Hepatocyte (in vitro differentiated cells): ENCODE measurements at places on chromosomes 13 and 19. TPM values are rescaled to one million over a fixed set of nuclear protein-coding genes. Genes with fewer than 3 reads are reported as not detected.

- H3K27ac ChIP-seq, result no peak overlapping the region
- no peaks in the 10 kb centered on the region for H3K36me3 ChIP-seq
- DNase-seq, result no peak
- H3K4me3 ChIP-seq, result no peak overlapping the region
- no peaks in the 10 kb centered on the region for H3K27me3 ChIP-seq
Observed at GRCh38 chr13:49082653-49083536, 107.2 kb downstream of the FNDC3A start.

DNA sequence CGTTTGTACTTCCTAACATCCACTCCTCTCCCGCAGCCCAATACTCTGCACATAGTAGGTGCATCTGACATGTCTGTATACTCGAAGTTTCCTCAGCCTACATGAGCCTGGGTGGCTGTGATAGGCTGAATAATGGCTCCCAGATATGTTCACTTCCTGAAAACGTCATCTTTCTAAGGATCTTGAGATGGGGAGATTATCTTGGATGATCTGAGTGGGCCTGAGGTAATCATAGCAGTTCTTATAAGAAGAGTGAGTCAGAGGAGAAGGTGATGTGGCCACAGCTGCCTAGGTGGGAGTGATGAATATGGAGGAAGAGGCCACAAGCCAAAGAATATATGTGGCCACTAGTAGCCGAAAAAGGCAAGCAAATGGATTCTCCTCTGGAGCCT, 84.2 kb downstream of the AKAP11 start:
- H3K27me3 ChIP-seq, result no peaks in the 10 kb centered on the region
- no peak overlapping the region for H3K4me3 ChIP-seq
- H3K27ac ChIP-seq, result no peak overlapping the region
- no peaks in the 10 kb centered on the region for H3K36me3 ChIP-seq
- DNase-seq, result no peak
- no peaks in the 10 kb centered on the region for H3K4me1 ChIP-seq

DNA sequence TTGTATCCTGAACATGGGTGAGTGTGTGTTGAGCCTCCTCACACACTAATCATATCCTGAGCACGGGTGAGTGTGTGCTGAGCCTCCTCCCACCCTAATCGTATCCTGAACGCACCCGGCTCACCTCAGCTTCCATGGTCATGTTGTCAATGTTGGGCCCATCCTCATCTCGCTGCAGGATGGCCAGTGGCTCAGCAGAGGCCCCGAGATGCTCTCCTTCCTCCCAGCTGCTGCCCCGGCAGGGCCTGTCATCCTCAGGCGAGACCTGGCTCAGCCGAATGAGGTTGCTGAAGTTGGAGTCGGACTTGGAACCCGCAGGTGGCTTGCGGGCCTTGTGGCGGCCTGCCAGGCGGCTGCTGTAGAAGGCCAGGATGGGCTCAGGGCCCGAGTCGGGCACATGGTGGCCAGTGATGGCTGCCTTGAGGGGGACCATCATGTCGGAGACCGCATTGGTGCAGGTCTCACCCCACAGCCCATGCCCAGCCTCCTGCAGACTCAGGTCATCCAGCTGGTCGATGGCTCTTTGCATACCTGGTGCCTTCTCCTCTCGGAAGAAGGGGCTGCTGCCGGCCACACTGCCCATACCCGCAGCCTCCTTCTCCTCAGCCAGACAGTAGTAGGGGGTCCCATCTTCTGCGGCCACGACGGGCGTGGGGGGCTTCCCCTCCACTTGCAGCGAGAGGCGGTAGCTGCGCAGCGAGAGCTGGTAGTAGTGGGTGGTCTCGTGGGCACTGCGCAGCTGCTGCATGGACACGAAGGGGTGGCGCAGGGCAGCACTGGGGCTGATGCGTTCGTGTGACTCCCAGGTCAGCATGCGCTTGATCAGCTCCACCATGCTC, 9.6 kb downstream of the HIPK4 start:
- no peak overlapping the region for H3K27ac ChIP-seq
- no peak for DNase-seq
- no peak overlapping the region for H3K4me3 ChIP-seq
- H3K27me3 ChIP-seq, result no peaks in the 10 kb centered on the region

GRCh38 chr19:46497773-46498172, 2.1 kb upstream of the PNMA8B start:
- H3K4me3 ChIP-seq, result no peak overlapping the region
- H3K27ac ChIP-seq, result no peak overlapping the region
- H3K4me1 ChIP-seq, result peaks cover 15% of the 10 kb centered on the region
- H3K27me3 ChIP-seq, result peaks cover 4% of the 10 kb centered on the region
- no peaks in the 10 kb centered on the region for H3K36me3 ChIP-seq
- no peak for DNase-seq

DNA sequence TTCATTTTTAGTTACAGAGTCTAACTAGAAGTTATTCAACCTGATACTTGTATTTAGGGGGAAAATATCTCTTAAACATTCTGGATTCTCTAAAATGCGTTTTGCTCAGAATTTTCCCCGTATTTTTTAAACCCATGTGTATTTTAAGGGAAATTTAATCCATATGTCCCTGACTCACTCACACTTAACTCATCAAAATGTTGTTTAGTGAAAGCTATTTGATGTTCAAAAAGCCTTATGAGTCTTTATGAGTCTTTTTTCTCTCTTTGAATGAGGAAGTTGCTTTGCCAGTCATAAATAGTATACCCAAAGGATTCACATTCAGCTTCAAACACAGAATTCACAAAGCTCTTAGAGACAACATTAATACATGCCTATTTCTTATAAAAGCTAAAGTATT, 16.4 kb downstream of the MAB21L1 start:
- no peak overlapping the region for H3K4me3 ChIP-seq
- no peak overlapping the region for H3K27ac ChIP-seq
- DNase-seq, result no peak
- H3K4me1 ChIP-seq, result no peaks in the 10 kb centered on the region
- no peaks in the 10 kb centered on the region for H3K27me3 ChIP-seq

Gene NXNL1
- not detected in 2 replicates for total RNA-seq
